ENCODE measurements at places on chromosomes 5 and 9. TPM values are rescaled to one million over a fixed set of nuclear protein-coding genes. Genes with fewer than 3 reads are reported as not detected.

GRCh38 chr5:173271419-173271818 lies 36.4 kb upstream of the NKX2-5 start:
- no peak for DNase-seq

DNA sequence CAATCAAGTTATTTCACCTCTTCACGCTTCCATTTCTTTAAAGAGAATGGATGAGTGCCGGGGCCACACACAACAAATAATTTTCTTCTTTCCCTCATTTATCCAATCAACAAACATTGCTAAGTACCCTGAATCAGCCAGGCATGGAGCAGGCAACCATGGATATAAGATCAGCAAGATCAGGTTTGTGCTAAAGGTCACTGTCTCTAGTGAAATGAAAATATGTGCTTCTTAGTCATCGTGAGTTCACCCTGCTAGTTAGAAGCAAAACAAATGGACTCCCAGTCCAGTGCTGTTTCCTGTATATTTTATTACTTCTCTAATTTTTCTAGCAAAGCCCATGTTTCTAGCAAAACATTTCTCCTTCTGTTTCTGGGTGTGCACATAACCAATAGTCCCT lies 629.2 kb downstream of the BNC2 start:
- no peak for DNase-seq

- DNase-seq: no peak
Observed at GRCh38 chr9:80899208-80899607, 790.1 kb downstream of the TLE1 start.

DNA sequence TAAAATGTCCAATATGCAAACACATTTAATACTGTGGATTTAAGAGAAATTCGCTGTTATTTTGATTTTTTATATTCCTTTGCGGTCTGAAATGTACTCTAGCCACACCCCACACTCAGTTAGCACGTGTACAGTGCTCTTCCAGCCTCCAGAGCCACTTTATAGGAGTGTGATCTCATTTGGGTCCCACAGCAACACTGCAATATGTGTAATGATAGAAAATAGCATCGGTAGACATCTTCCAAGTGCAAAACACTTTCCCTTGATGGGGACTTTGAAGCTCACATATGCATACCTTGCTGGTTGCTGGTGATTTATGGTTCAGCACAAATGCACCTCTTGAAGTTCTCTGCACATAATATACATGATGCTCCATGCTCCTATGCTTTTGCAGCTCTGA lies 148.3 kb downstream of the GAS1 start:
- DNase-seq: no peak

DNA sequence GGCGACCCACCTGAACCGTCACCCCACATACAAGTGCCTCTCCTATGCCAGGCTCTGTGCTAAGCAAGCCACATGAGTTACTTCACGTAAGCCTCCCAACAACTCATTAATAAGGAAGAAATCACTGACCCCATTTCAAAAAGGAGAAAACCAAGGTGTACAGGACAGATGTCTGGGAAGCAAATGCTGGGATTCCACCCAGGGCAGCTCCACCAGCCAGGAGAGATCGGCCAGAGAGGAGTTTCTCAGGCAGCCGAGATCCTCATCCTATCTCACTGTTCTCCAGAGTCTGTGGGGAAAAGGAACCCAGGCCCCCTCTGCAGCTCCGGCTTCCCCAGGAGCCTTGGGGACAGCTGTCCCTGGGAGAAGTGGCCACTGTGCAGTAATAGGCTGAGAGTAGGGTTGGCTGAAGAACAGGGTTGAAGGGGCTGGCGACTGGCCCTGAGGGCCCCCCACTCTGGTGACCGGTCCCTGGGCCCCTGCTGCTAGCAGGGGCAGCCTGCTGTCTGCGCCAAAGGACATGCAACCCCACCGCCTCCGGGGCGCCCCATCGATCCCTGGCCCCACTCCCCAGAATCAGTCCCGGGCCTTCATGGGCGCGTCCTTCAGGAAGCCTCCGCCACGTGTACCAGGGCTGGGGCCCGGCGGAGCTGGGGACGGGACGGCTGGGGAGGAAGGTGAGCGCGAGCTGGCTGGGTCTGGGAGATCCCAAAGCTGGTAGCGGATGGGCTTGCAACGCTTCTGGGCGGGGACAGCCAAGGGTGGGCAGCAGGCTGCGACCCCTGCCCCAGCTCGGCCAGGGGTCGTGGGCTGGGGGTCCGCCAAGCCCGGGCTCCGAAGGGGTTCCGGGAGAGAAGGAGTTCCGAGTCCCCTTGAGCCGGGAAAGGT lies 44.1 kb upstream of the STXBP1 start:
- no peak for DNase-seq

DNA sequence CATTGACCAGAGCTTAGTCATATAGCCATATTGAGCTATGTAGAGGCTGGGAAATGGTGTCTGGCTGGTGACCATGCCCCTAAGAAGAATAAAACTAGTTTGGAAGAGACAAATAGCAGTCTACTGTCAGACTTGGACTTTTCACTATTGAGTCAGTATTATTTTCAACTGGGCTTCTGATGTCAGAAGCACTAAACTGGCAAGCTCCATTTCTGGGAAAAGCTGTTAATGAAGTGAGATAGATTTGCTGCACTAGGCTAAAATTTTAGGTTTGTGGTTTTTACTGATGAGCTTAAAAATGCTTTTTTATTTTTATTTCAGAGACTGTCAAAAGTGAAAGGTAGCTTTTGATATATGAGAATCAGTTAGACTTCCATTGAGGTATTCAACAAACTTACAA lies 220.2 kb downstream of the RAB3C start:
- no peak for DNase-seq

TMOD1 gene
- 0.08 TPM for total RNA-seq

INSL4 gene
- total RNA-seq: not detected

All from kidney epithelial cell (primary cell).